Right atrium auricular region (tissue), 2 donors: ENCODE measurements at places on chromosomes 2 and 18. TPM values are rescaled to one million over a fixed set of nuclear protein-coding genes. Genes with fewer than 3 reads are reported as not detected.

Gene SDC1
- total RNA-seq, result 0.24 TPM

DNA sequence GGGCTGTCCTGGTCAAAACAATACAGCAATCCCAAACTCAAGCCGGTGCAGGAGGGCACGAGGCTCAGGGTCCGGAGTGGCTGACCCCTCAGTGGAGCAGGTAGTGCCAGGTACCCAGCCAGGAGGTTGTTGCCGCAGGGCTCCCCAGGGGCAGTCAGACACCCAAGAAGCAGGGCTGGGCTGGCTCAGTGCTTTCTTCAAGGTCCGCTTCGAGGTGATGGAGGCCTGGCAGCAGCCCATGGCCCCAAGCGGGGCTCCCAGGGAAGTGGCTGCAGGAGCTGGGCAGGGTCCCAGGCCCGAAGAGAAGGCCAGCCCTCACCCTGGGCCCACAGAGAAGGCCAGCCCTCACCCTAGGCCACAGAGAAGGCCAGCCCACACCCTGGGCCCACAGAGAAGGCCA is 55.3 kb upstream of the COPS8 start:
- DNase-seq, result no peak

DNA sequence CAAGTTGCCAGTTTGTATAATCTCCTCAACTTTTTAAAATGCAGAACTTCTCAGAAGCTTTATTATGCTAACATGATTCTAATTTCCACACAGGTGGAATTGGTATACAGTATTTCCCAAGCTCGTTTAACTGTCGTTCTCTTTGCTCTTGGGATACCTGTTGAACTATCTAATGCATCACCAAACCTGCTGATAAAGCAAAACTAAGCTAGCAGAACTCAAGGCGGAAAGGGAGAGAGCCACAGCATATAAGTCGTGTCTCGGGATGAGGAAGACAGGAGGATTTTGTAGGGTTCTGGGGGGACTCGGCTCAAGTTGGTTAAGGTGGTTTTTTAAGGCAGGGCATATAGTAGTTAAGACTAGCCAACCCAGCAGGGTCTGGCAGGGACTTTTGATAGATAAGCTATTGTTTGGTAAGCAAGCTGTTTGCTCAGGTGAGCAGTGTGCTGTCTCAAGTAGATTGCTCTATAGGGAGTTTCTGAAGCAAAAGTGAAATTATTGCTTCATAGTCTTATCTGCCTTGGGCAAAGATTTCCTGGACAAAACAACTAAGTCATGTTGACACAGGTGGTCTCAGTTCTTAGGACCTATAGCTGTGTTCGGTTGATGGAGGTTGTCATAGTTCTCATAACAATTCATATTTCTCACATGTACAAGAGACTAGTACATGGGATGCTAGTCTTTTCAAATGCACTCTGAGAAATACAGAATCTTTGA is 28.2 kb upstream of the CHRNA1 start:
- no peak for DNase-seq

Gene KCNJ3
- 46.5 TPM for total RNA-seq

DNA sequence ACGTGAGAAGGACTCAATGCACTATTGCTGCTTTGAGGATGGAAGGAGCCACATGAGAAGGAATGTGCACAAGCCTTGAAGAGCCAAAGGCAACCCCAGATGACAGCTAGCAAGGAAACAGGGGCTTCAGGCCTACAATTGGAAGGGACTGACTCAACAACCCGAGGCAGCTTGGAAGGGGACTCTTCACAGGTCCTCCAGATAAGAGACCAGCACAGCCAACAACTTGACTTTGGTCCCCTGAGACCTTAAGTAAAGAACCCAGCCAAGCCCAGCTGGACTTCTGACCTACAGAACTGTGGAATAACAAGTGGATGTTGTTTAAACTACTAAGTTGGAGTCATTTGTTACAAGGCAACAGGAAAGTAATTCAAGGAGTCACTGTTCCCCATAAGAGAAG is 277.2 kb downstream of the SUCLG1 start:
- no peak for DNase-seq

DNA sequence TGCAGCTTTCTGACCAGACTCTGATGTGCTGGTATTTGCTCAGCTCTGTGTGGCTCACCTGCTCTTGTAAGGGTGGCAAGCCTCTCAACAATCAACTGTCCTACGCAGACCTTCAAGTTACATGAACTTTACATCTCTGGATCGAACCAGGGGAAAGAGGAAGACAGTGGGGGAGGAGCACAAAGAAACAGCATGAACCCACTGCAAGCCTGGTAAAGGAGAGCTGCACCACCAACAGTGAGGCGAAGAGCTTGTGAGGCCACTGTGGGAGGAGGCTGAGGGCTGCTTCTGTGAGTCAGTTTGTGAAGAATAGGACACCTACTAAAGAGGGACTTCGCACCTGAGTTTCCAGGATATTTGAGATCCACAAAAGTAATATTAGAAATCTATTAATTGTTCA is 18.8 kb upstream of the FAM110C start:
- DNase-seq, result no peak

Gene DSG1
- 4.7 TPM for total RNA-seq

- no peak for DNase-seq
Measured at GRCh38 chr2:201854221-201854801, 48.0 kb downstream of the CDK15 start.

- DNase-seq, result no peak
Measured at GRCh38 chr2:98893911-98894321, 42.1 kb downstream of the CRACDL start.

DNA sequence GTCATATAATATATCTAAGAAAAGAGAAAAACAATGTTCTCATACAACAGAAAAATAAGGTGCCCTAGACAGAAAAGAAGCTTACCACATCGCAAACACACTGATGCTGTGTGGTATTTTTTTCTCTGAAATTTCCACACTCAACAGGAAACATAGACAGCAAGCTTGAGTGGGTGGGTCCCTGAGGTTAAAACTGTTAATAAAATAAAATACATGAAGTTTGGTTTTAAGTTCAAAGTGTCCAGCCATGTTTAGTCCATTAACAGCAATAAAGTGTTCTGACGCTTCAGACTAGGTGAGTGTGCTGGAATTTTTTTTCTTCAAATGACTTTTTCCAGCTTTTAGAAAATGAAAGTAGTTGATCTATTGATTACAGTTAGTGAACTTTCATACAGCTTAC is 83.3 kb upstream of the EPB41L5 start:
- DNase-seq, result no peak

DNA sequence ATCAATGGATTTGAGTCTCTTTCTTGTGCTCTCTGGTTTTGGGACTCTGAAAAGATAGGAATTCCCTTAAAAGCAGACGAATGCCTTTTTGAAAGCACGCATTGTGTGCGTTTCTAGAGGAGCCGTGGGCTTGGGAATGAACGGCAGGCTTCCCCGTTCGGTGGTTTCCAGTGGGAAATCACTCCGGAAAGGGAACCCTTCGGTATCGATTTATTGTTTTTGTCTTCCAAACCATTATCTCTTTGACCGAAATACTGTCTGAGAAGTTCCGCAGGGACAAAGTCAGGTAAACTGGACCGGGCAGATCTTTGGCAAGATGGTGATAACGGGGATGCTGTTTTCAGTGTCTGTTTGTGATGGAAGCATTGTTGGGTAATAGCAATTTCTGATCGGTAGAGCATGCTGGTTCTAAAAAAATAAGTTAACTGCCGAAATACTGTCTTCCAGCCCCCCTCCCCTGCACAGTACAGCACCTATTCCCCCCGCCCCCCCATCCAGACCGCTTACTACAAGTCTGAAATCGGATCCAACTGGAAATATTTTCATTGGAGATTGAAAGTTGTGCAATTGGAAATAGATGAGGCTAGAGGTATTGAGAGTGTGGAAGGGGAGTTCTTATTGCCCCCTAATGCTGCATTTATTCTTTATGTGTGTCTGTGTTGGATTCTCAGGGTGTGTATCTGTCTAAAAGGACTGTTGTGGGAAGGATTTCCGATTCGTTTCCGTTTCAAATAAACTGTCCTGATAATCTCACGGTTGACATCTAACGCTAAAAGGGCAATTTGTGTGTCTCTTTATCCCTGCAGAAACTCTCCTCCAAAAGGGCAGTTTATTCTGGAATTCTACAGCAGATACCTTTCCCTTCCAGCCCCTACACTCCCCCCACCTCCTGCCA is 635 bp downstream of the SETBP1 start:
- no peak for DNase-seq

DNA sequence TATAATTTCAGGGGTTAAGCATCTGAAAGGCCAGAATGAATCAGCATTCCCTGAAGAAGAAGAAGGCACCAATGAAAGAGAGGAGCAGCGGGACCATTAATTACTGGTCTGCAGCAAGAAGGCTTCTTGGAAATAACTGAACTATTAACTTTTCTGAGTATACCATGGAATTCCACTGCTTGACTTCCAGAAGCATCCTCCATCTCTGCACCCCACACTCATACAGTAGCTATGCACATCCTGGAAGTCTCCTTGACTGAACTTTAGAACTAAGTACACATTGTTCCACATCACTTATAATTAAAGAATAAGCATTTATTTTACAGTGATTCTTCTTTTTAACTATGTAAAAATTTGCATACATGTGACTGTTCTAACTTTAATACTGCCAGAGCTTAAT is 131.5 kb downstream of the PPP1R1C start:
- DNase-seq, result no peak

- no peak for DNase-seq
Measured at GRCh38 chr2:215966951-215967350, 46.4 kb downstream of the MREG start.

- DNase-seq, result no peak
Measured at GRCh38 chr2:221518935-221519625, 53.0 kb downstream of the EPHA4 start.

Gene HNMT
- 10.5 TPM for total RNA-seq

GRCh38 chr2:230849633-230850357 is 14.9 kb upstream of the ITM2C start:
- no peak for DNase-seq

DNA sequence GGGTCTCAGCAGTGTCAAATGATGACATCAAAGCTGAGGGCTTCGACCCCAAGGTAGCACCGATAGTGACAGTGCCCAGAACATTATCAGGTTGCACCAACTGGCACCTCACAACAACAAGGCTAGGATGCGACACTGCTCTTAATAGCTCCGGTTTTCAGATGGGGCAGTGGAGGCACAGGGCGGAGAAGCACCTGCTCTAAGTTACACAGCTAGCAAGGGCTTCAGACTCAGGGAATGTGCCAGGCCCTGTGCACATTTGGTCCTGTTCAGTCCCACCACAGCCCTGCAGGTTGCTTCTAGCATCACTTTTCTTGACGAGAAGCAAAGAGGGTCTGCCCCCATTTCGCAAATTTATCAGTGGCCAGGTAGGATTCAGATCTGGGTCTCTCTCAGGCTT is 74.1 kb downstream of the DGKD start:
- DNase-seq, result peak; percentile 43

DNA sequence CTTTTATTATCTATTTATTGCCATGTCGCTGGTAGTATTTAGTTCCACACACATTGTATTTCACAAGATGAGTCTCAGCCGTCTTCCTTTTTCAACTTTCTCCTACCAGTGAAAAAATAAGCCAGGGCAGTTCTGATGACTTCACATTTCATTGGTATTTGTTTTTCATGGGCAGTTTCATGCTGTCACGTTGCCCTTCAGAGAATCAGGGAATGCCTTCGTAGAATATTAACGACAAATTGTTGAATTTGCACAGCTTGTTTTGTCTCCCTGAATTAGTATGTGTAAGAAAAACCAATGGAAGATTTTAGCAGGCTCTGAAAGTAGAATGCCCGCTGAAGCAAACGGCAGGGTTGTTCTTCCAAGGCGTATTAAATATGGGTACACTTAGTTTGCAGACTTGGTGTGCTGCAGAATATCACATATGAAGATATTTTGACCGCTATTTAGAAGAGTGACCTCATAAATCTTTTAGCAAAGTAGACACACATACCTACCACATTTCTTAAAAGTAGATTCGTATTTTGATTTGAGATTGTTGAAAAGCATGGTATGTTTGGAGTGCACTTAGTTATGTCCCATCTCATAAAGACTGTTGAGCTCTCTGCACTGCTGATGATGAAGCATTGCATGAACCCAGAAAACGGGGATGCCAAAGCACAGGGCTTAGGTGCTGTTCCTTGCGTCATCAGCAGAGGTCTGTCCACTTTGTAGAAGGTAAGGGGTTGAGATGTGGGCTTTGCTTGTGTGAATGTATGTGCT is 2.9 kb downstream of the NEDD4L start:
- DNase-seq, result no peak

GRCh38 chr18:36658611-36659010 is 170.2 kb downstream of the TPGS2 start:
- DNase-seq, result no peak

- no peak for DNase-seq
Measured at GRCh38 chr18:79156327-79156726, 87.1 kb downstream of the ATP9B start.
